Right lung (tissue), 10 donors: ENCODE measurements at places on chromosomes 3 and 15.

DNA sequence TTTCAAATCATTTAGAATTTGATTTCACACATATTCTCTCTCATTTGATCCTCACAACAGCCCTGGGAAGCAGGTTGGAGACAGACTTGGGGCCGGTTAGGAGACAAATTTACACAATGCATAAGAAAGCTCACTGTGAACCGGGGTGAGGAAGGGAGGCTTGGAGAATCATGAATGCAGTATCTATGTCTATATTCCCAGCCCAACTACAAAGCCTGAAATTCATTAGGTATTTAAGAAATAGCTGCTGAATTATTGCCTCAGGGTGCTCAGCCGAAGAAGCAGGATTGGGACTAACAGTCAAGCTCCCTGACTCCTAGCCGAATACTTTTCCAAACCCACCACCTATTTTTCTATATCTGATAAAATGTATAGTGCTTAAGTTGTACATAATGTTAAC is 8.4 kb upstream of the GOLGA6C start:
- no peak for DNase-seq

DNA sequence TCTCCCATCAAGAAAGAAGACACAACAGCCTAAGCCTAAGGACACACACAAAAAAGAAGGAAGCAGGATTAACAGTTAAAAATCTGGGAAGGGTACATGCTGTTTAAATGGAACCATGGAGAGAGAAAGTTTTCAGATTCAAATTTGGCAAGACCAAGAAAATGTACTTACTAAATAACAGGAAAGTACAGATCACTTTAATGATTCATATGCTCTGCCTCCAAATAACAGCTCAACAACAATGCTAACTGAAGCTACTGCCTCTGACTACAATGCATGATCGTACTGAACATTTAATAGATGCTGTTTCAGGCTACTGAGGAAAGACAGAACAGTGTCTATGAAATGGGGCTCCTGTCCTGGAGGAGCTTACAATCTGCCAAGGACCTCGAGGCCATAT is 8.4 kb upstream of the NMB start:
- no peak for DNase-seq

GRCh38 chr3:16477521-16477920 is 36.0 kb downstream of the RFTN1 start:
- DNase-seq = no peak

GRCh38 chr15:85400606-85401005 is 20.2 kb downstream of the AKAP13 start:
- no peak for DNase-seq

DNA sequence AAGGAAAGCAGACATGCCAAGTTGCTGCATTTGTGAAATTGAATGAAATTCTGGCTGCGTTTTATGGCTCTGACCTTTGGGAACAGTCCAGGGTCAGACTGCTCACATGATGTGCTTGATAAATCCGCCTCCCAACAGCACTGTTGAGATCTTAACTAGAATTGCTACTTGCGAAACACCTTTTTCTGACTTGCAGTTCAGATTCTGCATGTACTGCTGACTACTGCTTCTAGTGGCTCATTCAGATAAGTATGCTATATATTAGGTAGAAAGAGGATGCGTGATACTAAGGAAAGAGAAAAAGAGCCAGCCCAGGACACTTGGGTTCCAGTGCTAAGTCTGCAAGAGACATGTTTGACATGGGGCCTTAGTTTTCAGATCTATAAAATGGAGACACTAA is 129.4 kb downstream of the LPP start:
- no peak for DNase-seq

DNA sequence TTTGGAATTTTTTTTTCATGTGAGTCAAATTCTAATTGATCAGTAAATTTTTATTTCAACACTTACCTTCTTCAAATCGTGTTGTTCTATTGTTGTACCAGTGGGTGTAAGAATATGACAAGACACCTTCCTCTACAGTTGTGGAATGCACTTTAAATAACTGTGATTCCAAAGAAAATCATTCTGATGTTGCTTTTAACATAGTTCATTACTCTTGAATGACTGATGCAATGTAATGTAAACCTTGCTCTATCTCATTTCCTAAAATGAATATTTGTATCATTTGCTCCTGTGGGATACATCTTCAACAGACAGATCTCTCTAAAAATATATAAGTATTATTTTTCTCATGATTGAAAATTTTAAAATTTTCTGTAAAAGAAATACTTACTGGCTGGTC is 313.4 kb downstream of the RBMS3 start:
- DNase-seq = no peak

GRCh38 chr15:27623560-27624305 is 475.4 kb downstream of the OCA2 start:
- no peak for DNase-seq

GRCh38 chr3:146605106-146605505 is at the start of gene PLSCR5:
Gene PLSCR5 (minus strand): TSS chr3:146605346. CDS start chr3:146605212, 134 bp downstream.
- no peak for DNase-seq

GRCh38 chr3:102226463-102226862 is 208.4 kb upstream of the ZPLD1 start:
- no peak for DNase-seq

- DNase-seq = no peak
Measured at GRCh38 chr3:129686941-129687340, 80.5 kb upstream of the PLXND1 start.

DNA sequence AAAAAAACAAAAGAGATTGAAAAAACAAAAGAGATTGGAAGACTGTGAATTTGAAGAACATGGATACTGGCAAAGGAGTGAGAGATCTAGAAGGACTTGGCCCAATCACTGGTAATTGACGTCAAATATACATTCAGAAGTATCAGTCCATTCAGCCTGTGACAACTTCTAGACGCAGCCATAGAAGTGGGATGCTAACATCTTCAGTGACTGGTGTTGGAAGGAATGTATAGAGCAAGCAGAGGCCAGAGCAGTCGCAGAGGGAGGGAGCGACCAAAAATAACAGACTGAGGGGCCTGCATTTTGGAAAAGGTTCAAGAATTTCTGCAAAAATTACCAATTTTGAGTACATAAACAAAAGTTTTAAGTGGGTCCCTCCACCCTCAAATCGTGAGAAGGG is 473.3 kb downstream of the CADM2 start:
- DNase-seq = no peak

- DNase-seq = peak; percentile 31
Measured at GRCh38 chr15:56832125-56832524, 86.3 kb upstream of the TCF12 start.

- no peak for DNase-seq
Measured at GRCh38 chr15:52503788-52504496, 24.7 kb downstream of the MYO5A start.

DNA sequence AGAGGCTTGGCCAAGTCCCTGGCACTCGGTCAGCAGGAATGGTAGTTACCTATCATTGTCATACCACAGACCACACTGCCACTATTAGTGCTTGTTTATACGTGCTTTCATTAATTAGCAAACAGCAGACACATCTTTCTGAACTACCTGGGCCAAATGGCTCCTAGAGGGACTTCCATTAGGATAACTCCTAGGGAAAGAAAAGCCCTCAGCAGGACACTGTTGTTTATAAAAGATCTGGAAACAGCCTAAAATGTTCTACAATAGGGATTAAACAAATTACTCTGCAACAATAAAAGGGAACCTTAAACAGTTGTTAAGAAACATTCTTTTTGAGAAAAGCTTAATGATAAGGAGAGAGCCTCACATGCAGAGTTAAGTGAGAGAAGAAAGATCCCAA is 38.5 kb downstream of the ARHGEF3 start:
- DNase-seq = no peak

GRCh38 chr15:43877371-43877770 is 50.6 kb downstream of the WDR76 start:
- DNase-seq = no peak

GRCh38 chr3:180278583-180279188 is 241.9 kb upstream of the PEX5L start:
- no peak for DNase-seq

DNA sequence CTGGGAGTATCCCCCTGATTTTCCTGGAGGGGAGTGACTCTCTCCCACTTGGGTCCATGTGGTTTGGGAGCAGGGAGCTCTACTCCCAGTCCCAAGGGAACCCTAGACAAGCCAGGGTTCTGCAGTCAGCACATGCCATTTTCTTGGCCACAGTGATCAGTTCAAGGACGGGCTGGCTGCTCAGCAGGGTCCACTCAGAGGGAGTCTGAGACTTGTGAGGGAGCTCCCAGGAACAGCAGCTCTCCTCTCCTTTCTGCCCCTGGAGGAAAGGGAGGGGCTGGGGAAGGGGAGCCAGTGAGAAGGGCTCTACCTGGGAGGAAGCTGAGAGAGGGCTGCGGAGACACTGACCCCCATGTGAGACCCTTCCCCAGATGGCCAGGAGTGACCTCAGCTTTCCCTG is 29.1 kb upstream of the LMCD1 start:
- no peak for DNase-seq

DNA sequence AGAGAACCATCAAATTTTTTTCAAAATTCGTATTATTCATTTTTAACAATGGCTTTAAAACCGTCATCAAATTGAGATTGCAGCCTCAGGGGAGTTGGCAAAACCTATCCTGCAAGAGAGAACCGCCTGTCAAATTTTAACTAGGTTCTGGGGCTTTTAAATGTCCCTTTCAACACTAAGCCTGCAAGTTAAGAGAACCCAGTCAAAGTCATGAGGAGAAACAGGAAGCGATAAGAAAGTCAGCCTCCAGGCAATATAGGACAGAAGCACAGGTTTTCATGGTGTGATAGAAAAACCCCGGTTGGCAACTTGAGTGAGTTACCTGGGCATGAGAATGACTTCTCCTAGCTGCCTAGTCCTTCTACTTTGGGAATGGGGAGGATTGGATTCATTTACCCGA is 59.8 kb downstream of the CPNE4 start:
- no peak for DNase-seq
